ENCODE measurements at places on chromosomes 1 and 21.

GRCh38 chr1:245131026-245131393, 23.8 kb upstream of the KIF26B start:
- DNase-seq = no peak

- no peak for DNase-seq
These were observed 22.8 kb downstream of the CDC7 start for GRCh38 chr1:91523482-91523881.

GRCh38 chr1:213934649-213935048, 53.1 kb upstream of the PROX1 start:
- DNase-seq = peak; percentile 51

- DNase-seq = no peak
These were observed 12.8 kb downstream of the CACHD1 start for GRCh38 chr1:64482720-64483119.

Data from cardiac fibroblast (primary cell).